Naive B cell (primary cell): ENCODE measurements at places on chromosomes 11 and 22.

DNA sequence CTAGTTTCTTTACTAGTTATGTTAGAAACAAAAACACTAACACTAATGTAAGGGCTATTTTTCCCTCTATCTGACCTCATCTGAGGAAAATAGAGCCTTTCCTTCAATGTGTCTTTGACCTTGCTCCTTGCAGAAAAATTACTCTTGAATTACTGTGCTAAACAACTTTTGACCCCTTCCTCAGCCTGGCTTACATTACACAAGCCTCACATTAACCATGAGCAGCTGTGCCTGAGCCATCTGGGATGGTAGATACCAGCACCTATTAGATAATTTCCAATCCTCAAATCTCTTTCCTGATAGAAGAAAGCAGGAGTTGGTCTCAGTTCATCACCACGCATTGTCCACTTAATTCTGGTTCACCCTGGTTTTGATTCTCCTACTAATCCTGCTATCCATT, 134.4 kb upstream of the NCAM1 start:
- no peak for DNase-seq

GRCh38 chr11:121683791-121684190, 231.0 kb upstream of the SORL1-AS1 start:
- DNase-seq = no peak

DNA sequence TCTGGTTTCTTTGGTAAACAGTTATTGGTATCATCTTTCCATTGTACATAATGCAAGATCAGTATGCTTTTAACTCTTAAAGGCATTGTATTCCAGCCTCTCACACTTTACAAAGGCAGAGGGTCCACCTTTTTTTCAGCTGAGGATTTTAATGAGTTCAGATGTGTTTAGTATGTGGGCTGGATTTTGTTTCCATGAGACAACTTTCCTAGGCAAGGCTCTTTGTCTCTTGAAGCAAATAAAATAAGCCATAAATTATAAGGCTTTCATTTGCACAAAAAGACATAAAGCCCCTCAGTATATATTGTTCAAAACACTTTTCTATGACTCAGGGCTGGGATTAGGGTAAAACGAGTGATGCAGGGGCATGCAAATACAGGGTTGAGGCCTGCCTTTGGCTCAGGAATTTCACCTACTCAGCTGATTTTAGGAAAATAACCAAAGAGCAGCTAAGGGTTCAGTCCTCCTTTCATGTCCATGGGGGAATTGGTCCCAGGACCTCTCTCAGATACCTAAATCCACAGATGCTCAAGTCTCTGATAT, 7.6 kb downstream of the MMP20 start:
- DNase-seq = no peak

DNA sequence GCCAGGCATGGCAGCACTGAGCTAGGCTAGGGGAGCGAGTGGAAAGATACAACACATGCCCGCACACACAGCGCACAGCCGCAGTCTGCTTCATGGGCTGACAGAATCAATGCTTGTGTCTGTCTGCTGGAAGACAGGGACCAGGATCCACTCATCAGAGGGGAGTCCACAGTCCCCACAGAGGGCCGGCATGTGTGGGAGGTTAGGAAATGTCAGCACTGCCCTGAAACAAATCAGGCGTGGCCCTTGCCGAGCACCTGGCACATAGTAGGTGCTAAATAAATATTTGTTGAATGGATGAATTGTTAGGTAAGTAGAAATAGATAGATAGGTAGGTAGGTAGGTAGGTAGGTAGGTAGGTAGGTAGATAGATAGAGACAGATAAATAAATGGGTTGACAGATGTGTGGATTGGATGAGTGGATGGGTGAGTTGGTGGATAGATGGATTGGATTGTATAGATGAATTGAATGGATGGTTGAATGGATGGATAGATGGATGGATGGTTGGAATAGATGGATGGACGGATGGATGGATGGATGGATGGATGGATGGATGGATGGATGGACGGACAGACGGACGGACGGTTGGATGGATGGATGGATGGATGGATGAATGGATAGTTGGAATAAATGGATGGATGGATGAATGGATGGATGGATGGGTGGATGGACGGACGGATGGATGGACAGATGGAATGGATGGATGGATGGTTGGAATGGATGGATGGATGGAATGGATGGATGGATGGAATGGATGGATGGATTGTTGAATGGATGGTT, 3.3 kb downstream of the SLC22A12 start:
- DNase-seq = no peak

DNA sequence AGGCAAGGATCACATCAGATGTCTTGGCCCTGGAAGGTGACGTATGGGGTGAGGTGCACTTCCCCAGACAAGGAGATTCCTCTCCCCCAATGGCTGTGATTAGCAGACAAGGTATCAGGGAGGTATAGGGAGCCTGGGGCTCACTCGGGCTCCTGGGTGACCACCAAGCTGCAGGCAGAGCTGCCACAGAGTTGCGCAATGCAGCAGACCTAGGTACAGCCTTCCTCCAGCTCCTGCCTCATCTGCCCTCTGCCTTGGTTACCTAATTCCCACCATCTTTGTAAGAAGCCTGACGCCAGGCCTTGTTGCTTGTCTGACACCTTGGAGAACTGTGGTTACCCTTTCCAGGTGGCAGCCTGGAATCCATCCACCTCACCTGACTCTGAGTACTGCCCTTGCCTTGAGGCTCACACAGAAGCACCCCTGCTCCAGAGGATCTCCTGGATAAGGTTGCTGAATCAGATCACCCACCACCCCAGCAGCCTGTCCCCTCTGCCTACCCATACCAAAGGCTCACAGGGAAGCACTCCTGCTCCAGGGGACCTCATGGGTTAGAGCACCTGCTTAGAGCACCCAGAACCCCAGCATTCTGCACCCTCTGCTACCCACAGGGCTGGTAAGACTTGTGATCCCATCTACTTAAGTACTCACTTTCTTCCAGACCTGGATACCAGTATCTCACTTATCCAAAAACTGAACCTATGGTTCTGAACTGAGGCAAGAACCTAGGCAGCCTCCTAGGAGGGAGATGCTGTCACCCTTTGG, 40.4 kb downstream of the GAB4 start:
- no peak for DNase-seq

DNA sequence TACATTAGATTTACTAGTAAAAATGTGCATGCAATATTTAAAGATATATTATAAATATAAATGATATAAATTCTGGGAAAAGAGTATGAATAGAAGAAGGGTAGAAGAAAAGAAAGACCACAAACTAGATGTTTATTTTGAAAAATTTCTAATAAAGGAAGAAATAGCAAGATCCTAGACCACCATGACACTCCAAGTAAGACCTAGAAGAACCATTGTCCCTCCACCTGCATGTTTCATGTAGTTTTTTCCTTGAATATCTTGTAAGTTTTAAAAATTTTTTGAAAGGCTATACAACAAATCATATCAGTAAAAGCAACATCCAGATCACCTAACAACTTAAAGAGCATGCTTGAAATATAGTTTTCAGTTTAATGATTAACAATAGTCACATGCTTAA, 46.8 kb downstream of the ARHGAP32 start:
- DNase-seq = no peak

GRCh38 chr11:32487270-32487669, 51.9 kb upstream of the WT1 start:
- no peak for DNase-seq

- DNase-seq = no peak
These were observed 22.9 kb downstream of the POLD3 start for GRCh38 chr11:74615311-74615710.

- DNase-seq = peak; percentile 62
These were observed 4.3 kb upstream of the AMPD3 start for GRCh38 chr11:10450462-10451425.

GRCh38 chr11:57121996-57122395, 59.8 kb upstream of the LRRC55 start:
- no peak for DNase-seq

GRCh38 chr11:132048040-132048439, 677.6 kb downstream of the NTM start:
- no peak for DNase-seq

GRCh38 chr11:528815-529727, 6.3 kb downstream of the HRAS start:
- DNase-seq = no peak

DNA sequence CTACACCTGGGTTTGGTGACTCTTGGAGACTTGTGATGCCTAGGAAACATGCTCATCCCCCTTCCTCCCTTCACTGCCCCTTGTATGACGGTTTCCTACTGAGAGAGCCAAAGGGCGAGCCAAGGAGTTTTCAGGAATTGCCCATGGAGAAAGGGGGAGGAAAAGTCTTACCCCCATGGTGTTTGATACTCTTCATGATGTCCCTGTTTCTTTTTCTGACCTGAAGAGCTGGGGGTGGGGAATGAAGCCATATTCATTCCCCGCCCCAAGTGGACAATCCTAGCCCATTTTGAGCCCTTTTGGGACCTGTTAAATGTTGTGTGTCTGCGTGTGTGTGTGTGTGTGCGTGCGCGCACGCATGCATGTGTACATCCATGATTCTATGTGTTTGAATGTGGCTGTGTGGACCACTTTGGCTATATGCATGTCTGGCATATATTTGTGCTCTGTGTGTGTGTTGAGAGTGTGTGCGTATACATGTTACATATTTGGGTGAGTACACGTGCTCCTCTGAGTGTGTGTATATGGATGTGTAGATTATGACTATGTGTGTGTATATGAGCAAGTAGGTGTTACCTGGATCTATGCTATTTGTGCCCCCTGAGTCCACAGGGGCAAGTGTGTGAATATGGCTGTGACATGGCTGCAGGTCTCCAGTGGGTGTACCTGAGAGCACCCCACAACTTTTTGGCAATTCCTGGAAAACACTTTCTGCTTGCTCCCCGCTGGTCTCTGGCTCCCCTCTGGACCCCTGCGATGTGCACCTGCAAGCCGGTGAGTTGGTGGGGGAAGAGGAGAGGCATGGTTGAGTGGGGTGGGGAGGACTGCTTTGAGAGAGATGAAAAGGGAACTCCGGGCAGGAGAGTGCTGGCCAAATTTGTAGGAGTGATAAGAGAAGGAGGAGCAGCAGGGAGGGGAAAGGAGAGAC, 24.6 kb downstream of the OTOG start:
- no peak for DNase-seq

- no peak for DNase-seq
These were observed 1.5 kb upstream of the VPREB3 start for GRCh38 chr22:23755711-23756110.

GRCh38 chr22:27780161-27780575, 21.4 kb downstream of the MN1 start:
- DNase-seq = no peak

GRCh38 chr11:73359930-73360742, 16.1 kb upstream of the RELT start:
- DNase-seq = no peak

DNA sequence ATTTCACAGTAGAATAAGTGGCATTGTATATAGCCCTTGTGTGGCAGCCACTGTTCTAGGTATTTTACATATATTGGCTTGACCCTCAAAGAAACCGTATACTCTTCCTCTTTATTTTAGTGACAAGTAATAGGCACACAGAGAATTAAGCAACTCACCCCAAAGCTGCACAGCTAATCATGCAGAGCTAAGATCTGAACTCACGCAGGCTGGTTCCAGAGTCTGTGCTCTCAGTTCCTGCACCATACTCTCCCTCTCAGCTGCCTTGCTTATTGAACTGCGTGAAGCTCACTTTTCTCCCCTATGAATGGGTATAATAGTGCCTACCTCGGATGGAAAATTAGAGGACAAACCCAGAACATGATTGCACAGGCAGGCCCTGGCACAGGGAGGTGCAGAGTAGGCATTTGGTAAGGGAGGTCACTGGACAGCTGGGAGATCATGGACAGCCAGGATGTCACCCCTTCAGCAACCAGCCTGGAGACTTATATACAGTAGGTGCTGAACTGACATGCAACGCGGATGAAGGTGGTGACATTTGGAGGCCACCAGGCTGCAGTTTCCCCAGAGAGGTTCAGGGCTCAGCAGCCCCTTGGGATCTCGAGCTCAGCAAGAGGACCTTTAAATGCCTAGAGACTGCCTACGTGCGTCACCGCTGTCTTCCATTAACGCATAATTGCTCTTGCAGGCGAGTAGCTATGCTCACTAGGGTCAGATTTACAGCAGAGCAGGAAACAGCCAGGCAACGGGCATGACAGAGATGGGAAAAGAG, 78.4 kb upstream of the TP53I11 start:
- DNase-seq = peak; percentile 63

GRCh38 chr11:12377106-12377823, at the start of gene PARVA:
Gene PARVA (plus strand): TSS chr11:12377571. CDS start chr11:12377648, 77 bp downstream.
- no peak for DNase-seq

- DNase-seq = no peak
These were observed 16.4 kb upstream of the FCHSD2 start for GRCh38 chr11:73158356-73159051.

DNA sequence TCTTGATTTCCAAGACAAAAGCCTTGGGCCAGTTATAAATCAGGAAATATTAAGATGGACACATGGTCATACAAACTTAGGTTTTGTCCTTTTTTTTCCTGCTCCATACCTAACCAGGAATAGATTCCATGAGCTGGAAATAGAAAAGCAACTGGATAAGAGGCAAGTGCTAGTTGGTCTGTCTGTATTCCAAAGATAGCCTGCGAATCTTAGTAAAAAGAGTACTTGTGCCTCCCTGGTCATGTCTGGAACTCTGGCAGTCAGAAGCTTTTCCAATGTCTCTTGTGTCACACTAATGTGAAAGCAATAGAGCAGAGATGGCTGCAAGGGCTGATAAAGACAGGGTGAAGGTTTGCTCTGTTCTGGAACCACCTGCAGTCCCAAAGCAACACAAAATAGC, 590.2 kb upstream of the ANO5 start:
- no peak for DNase-seq

DNA sequence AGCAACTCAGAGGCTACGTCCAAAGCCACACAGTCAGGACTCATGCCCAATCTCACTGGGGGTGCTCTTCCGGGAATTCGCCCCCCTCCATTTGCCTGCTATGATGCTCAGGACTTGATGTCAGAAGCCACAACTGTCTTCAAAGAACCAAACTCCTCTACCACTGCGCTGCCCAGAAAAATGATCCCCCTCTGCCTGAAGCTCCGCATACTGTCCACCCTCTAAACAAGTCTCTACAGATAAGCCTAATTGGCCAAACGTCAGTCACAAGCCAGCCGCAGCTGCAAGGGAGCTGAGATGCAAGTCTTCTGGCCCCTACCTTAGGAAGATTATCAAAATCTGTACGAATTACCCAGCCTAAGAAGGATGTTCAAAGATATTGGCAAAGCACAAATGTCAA, 294.6 kb downstream of the BUD13 start:
- DNase-seq = no peak

GRCh38 chr11:69667619-69668604, 7.2 kb downstream of the LTO1 start:
- no peak for DNase-seq

DNA sequence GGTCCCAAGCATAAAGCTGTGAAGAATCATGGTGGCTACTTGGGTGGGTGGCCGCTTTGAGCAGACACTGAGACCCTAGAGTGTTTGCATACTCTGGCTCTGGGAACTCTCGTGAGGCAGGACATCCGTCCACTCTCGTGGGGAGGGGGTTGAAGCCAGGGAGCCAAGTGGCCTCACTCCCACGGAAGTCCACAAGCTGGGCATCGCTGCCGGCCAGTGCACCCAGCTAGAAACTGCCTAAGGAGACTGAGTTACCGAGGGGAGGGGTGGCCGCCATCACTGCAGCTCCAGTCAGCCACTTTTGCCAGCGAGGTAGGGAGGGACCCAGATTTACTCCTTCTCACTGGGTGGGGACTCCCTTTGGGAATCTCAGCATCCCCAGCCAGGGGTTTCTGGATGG, 20.5 kb downstream of the MRGPRX2 start:
- no peak for DNase-seq

- DNase-seq = no peak
These were observed 35.4 kb upstream of the INCENP start for GRCh38 chr11:62088331-62088933.

- no peak for DNase-seq
These were observed 18.8 kb upstream of the INCENP start for GRCh38 chr11:62104816-62105653.
